ENCODE measurements at places on chromosomes 13 and 19.

DNA sequence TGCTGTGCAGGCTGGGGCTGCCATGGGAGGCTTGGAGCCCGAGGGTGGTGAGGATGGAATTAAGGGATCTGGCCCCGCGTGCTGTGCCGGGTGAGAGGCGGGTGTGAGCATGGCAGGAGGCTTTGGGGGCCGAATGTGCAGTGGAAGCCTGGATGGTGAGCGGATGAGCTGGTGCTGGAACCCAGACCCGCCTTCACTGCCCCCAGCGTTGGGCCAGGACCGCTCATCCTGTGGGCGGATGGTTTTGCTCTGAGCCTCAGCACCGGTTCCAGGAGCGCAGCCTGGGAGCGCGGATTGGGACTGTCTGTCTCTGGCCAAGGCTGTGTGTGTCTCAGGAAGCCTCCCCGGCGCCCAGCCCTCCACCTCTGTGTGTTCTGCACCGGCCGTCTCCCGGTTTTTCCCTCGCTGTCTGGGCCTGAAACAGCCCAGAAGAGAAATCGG lies 16.7 kb downstream of the KDM4B start:
- DNase-seq: no peak

DNA sequence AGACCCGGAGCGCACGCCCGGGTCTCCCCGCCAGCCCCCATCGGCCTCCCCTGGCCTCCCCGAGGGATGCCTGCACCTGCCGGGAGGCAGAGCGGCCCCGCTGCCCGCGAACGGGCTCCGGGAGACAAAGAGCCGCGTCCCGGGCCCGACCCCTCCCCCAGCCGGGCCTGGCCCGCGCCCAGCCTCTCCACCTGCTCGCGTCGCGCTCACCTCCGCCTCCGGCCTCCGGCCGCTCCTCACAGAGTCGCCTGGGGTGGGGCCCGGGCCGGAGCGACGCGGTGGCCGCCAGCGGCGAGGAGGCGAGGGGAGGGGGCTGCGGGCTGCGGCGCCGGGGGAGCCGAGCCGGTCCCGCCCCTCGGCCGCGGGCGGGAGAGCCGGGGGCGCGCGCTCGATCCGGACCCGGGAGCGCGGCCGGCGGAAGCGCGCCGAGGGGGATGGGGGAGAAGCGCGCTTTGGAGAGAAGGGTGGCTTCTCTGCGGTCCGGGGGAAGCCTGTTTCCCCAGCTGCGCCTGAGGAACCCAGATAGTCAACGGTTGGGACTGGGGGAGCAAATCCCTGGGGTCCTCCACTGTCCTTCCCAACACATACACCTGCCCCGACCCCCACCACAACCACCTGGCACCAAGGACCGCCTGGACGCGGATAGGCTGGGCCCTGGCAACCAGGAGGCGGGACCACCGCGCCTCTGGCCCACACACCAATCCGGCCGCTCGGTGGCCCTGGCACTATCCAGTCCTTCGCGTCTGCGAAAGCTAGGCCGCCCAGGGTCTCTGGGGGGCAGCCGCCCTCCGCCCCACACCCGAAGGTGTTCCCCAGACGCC lies at the start of gene PRR36:
Gene PRR36 (minus strand): TSS at position 315 of the 821 bp plus-strand sequence. CDS start 701 bp downstream, outside the sequence.
- peak; percentile 57 for DNase-seq

GRCh38 chr19:11649941-11650340 lies 52.7 kb downstream of the ZNF627 start:
- DNase-seq: no peak

DNA sequence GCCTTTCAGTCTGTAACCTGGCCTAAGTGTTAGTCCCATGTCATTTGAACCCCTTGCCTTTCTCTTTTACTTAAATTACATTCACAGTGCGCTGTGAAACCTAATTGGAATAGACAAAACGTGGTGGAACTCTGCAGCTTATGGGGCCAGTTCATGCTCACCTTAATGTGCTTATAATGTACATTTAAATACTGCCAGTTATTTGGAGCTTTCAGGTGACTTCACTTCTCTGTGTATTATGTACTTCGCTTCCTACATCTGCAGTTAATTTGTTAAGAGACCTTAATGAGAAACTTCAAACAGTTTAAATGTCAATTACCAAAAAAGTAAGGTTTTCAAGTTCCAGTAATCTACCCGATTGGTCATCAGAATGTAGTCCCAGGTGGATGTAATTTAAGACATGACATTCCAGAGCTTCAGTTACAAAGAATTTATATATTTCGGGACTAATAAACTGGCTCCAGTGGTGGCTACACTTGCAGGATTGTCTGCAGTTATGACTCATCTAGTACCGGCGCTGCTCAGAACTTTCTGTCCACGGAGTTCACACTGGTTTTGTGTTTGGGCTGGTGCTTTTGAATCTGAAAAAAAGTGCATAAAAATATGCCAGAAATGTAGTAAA lies 125.3 kb downstream of the TM9SF2 start:
- DNase-seq: no peak

GRCh38 chr19:1512671-1513498 lies at the start of gene ADAMTSL5:
Gene ADAMTSL5 (minus strand): TSS chr19:1513019. CDS start chr19:1510943, 2,076 bp downstream.
- no peak for DNase-seq

- no peak for DNase-seq
These were observed 52.2 kb downstream of the RYR1 start for GRCh38 chr19:38485541-38486285.

DNA sequence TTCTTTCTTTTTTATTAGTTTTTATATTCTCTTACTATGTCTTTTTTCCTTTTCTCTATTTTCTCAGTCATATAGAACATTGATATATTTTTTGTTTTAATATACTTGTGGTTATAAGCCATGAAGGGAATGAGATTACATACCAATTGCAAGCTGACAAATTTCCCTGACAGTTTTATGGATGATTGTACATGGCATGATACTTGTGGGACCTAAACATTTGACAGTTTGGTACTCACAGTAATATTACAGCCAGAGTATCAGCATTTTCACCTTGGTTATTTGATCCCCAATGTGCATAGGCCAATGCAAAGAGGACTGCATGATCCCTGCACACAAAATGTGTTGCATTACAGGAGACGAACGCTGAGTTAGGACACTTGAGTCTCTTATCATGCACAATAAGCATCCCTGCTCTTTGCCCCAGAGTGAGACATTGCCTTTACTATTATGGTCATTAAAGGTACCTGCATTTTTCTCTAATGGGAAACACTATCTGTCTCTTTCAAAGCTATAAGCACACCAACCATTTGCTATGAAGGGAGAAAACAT lies 713.4 kb upstream of the PCDH20 start:
- no peak for DNase-seq

GRCh38 chr13:53601113-53601512 lies 572.5 kb downstream of the OLFM4 start:
- no peak for DNase-seq

- DNase-seq: no peak
These were observed 32.5 kb downstream of the LCP1 start for GRCh38 chr13:46149272-46150133.

GRCh38 chr13:36298535-36299068 lies 988 bp upstream of the CCDC169 start:
- no peak for DNase-seq

DNA sequence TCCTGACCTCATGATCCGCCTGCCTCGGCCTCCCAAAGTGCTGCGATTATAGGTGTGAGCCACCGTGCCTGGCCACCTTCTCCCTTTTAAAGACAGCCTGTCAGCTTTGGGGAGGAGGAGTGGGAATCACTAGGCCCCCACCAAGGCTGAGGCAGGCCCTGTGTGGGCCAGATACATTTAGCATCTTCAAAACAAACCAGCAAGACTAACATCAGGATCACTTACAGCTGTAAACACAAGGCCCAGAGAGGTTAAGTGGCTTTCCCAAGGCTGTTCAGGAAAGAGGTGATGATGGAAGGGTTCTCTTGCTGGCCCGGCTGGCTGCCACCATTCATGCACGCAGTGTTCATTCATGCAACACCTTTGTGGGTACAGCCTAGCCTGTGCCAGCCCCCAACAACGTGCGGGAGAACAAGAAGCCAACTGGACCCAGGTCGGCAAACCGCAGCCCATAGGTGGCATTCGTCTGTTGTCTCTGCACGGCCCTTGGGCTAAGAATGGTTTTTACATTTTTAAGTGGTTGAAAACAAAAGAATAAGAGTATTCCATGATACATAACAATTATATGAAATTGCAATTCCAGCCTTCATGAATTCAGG lies 23.0 kb downstream of the IER2 start:
- no peak for DNase-seq

DNA sequence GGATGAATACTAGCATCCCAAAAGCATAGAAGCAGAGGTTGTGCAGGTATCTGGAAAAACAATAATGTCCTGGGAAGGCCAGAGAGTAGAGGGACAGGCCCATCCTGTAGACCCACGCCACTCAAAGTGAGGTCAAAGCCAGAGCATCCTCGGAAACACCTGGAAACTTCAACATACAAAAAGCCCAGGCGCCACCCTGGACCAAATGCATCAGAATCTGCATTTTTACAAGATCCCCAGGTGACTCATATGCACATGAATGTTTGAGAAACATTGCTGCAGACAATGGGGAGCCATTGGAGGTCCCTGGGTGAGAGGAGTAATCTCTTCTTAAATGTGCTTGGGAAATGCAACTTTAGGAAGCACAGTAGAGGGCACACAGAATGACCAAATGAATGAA lies 684.1 kb downstream of the DIAPH3 start:
- DNase-seq: no peak

GRCh38 chr19:3387645-3388589 lies 21.5 kb downstream of the NFIC start:
- DNase-seq: peak; percentile 96

DNA sequence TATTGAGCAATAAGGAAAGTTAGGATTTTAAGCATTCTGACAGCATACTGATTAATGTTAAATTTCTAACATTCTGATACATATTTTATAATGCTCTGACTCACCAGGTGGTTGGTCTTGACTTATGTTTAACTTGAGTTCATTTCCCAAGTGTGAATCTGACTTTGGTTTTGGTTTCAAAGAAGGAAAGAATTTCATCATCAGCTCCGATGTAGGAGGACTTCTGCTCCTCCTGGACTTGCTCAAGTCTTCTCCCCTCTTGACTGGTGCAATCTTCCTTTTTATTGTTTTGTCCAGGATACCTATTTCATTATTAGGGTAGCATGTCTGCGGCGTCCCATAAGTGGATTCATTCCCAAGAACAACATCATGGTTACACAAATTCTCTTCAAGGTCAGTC lies 141.3 kb downstream of the RNF17 start:
- DNase-seq: no peak

GRCh38 chr13:40026741-40027140 lies 371.3 kb downstream of the COG6 start:
- no peak for DNase-seq

- DNase-seq: no peak
These were observed 10.0 kb downstream of the CFD start for GRCh38 chr19:869245-870177.

GRCh38 chr13:73142071-73142470 lies 83.3 kb downstream of the KLF5 start:
- no peak for DNase-seq

DNA sequence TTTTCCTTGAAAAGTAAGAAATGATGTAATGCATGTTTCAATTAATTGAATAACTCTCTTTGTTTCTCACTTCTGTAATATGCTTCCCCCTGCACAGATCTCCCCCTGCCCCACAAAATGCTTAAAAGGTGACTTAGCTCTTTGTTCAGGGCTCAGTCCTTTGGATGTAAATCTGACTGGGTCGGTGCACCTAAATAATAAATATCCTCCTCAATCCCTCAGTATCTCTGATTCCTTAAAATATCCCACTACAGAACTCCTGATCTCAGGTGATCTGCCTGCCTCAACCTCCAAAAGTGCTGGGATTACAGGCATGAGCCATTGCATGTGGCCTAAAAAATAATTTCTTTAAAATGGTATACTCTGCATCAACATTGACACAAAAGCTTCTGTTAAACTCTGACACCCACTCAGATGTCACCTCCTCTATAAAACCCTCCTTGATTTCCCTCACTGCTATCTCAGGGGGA lies 107.0 kb downstream of the ZNF429 start:
- DNase-seq: no peak

- no peak for DNase-seq
These were observed 3.2 kb downstream of the CEACAM5 start for GRCh38 chr19:41711376-41712261.

DNA sequence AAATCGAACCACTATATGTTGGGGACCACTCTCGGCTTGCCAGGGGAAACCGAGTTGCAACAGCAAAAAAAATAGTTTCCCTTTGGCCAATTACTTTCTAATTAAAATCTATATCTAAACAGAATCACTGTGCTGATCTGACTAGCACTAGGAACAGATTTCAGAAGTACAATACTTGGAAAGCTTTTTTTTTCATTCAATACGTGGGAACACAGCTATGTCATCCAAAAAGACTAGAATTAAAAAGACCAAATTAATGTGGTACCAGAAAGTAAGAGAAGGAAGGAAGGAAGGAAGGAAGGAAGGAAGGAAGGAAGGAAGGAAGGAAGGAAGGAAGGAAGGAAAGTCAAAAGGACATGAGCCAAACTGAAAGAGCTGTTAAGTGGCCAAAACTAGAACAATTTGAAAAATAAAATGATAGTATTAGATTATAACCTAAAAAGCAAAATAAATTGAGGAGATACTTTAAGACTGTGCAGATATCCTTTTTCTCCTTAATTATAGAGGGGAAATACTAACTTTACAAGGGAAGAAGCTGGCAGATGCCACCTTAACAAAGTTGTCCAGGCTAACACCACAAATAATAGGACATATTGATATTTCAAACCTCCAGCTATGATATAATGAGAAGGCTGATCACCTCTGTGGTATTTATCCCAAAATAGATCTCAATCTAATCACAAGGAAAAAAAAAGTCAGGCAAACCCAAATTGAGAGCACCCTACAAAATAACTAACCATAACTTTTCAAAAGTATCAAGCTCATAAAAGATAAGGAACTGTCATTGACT lies 63.9 kb downstream of the DIAPH3 start:
- DNase-seq: no peak

- DNase-seq: no peak
These were observed 2636.9 kb upstream of the PCDH20 start for GRCh38 chr13:64052521-64052920.

- DNase-seq: no peak
These were observed 31.0 kb upstream of the KATNAL1 start for GRCh38 chr13:30338331-30338851.

DNA sequence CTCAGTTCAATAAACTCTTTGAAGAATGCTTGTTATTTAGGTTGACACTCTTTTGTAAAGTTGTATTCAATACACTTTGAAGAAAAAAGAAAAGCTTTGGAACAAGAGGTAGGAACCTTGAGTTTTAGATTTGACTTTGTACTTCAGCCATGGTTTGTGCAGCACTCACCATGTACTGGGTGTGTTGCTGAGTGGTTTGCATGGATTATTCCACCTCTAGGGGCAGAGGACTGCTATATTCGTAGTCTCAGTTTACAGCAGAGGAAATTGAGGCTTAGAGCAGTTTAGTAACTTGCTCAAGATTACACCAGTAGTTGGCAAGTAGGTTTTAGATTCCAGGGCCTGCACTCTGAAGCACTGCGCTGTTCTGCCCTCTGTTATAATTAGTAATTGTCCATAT lies 68.8 kb downstream of the DNAJC3 start:
- DNase-seq: no peak

All from hypothalamus (tissue), 51 donors.